Activated CD4-positive, alpha-beta T cell treated with anti-CD3 and anti-CD28 coated beads for 36 hours (primary cell): ENCODE measurements at places on chromosomes 5 and 9. TPM values are rescaled to one million over a fixed set of nuclear protein-coding genes. Genes with fewer than 3 reads are reported as not detected.

GRCh38 chr5:58731641-58732040, 148.8 kb downstream of the RAB3C start:
- no peaks in the 10 kb centered on the region for H3K36me3 ChIP-seq
- peaks cover 6% of the 10 kb centered on the region for H3K27me3 ChIP-seq
- H3K4me1 ChIP-seq: no peaks in the 10 kb centered on the region
- no peak for DNase-seq
- no peak overlapping the region for H3K27ac ChIP-seq

DNA sequence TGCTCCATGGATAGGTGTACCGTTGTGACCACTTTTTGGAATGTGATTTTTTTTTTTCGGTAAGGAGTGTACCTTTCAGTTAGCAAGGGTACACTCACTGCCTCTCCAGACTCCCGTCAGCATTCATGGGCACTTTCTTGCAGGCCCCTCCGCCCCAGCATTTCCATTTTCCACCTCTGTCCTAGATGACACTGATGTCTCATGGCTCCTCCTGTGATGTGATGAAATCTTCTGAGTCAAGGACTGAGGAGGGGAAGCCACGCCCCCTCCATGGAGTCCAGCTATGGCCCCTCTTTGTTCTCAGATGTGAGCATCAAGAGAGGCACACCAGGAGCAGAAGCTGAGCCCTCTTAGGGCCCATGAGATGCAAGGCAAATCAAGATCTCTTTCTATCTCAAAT, 61.8 kb downstream of the CTSL start:
- no peak overlapping the region for H3K4me3 ChIP-seq
- H3K27me3 ChIP-seq: peaks cover 2% of the 10 kb centered on the region
- DNase-seq: no peak
- H3K27ac ChIP-seq: no peak overlapping the region
- peaks cover 8% of the 10 kb centered on the region for H3K4me1 ChIP-seq

DNA sequence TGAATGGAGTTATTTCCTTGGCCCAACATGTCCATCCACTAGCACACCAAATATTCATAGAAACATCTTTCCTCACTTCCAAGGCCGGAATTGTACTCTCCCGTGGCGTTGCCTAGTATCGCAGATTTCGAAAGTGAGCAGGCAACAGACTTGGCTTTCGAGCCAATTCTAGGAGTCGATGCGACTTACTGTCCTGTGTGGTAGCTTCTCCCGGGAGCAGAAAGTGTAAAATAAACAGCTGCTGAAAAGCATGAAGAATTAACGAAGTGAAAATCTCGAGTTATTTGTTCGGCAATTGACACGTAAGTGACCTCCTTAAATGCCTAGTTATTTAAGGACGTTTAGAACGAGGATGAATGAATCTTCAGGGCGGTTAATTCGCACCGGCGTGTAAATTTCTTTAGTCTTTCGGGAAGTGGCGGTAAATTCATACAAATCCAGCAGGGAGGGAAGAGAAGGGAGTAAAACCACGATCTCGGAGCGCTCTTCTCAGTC, 449 bp upstream of the PCSK5 start:
- peak overlapping the region; percentile 93 for H3K4me3 ChIP-seq
- H3K36me3 ChIP-seq: no peaks in the 10 kb centered on the region
- peak overlapping the region; percentile 72 for H3K27ac ChIP-seq
- H3K4me1 ChIP-seq: peaks cover 29% of the 10 kb centered on the region

GRCh38 chr9:117278020-117278419, 136.8 kb downstream of the ASTN2 start:
- no peak overlapping the region for H3K4me3 ChIP-seq
- no peaks in the 10 kb centered on the region for H3K27me3 ChIP-seq
- H3K27ac ChIP-seq: no peak overlapping the region

- H3K36me3 ChIP-seq: no peaks in the 10 kb centered on the region
- no peak overlapping the region for H3K4me3 ChIP-seq
- no peak for DNase-seq
- no peak overlapping the region for H3K27ac ChIP-seq
Measured at GRCh38 chr9:114031037-114031630, 47.0 kb downstream of the AMBP start.

- H3K4me1 ChIP-seq: peaks cover 4% of the 10 kb centered on the region
- no peaks in the 10 kb centered on the region for H3K36me3 ChIP-seq
- peaks cover 19% of the 10 kb centered on the region for H3K27me3 ChIP-seq
Measured at GRCh38 chr5:135462304-135462703, 10.2 kb upstream of the TIFAB start.

- no peaks in the 10 kb centered on the region for H3K4me1 ChIP-seq
- no peaks in the 10 kb centered on the region for H3K27me3 ChIP-seq
- no peak overlapping the region for H3K4me3 ChIP-seq
- no peak overlapping the region for H3K27ac ChIP-seq
Measured at GRCh38 chr5:21071986-21072385, 1084.0 kb upstream of the CDH18 start.

DNA sequence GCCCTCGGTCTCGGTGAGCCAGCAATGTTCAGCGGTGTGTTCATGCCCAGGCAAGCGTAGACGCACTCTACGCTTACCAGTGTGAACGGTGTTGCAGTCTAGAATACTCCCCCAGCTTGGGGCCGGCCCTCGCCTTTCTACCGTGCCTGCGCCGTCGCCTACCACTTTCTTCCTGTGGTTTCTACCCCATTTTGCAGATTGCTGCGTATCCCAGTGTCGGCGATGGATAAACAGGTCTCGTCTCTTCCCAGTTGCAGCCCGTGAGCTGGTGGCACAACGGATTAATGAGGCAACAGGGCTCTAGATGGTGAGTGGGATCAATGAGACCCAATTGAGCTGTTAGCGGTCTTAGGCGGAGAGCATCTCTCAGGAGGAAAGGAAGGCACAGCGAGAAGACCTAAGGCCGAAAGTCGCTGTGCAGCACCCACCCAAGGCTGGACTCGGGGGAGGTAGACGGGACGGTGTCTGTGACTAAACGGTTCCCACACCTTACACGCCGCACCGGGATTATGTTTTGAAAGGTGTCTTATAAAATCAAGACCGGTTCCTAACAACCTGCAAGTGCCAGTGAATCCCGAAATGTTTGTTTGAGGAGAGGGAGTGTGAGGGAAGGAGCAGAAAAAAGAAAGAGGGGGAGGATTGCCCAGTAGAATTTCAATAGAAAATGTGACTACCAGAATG, 5.8 kb downstream of the OTP start:
- no peak overlapping the region for H3K27ac ChIP-seq
- H3K27me3 ChIP-seq: peaks cover 68% of the 10 kb centered on the region
- H3K4me1 ChIP-seq: peaks cover 33% of the 10 kb centered on the region
- peak; percentile 17 for DNase-seq

GRCh38 chr9:31071606-31072286, 1312.7 kb upstream of the ACO1 start:
- no peaks in the 10 kb centered on the region for H3K36me3 ChIP-seq
- no peaks in the 10 kb centered on the region for H3K4me1 ChIP-seq
- H3K27me3 ChIP-seq: peaks cover 2% of the 10 kb centered on the region
- no peak for DNase-seq
- no peak overlapping the region for H3K27ac ChIP-seq

DNA sequence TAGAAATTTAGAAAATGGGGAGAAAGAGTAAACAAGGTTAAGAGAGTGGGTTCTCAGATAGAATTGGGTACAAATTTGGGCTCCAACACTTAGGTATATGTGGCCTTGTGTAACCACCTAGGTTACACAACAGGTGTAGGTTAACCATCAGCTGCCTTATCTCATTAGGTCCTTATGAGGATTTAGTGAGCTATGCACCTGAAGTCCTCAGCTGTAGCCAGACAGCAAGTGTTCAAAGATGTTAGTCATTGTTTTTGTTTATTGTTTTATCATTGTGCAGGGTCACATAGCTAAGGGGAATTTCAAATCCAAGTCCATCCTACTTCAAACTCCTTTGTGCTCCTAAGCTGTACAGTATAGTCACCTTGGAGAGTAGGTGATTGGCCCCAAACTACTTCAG, 970 bp upstream of the TRIM32 start:
- peak overlapping the region; percentile 81 for H3K4me3 ChIP-seq
- H3K27me3 ChIP-seq: no peaks in the 10 kb centered on the region
- no peak for DNase-seq
- H3K36me3 ChIP-seq: peaks cover 6% of the 10 kb centered on the region
- H3K27ac ChIP-seq: peak overlapping the region; percentile 81

DNA sequence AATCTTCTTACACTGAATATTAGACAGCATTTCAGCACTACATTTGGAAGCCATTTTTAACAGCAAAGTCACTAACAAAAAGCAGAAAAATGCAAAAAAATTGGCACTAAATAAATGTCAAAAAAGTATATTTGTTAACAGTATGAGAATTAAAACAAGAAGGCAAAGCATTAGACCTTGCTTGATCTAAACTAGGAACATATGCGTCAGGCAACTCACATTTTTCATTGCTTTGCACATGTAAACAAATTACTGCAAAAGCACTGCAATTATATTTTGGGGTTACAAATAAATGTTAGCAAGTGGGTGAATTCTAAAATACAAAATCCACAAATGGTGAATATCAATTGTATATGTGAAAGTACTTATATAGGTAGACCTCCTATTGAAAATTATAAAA, 49.0 kb upstream of the RAPGEF6 start:
- no peak overlapping the region for H3K4me3 ChIP-seq
- H3K27ac ChIP-seq: no peak overlapping the region
- H3K27me3 ChIP-seq: no peaks in the 10 kb centered on the region
- peaks cover 10% of the 10 kb centered on the region for H3K36me3 ChIP-seq
- DNase-seq: no peak
- no peaks in the 10 kb centered on the region for H3K4me1 ChIP-seq

CBY3 gene
- total RNA-seq: 0.71 TPM

SHOC1 gene
- not detected for total RNA-seq

HSD17B3 gene
- total RNA-seq: not detected

ZNF366 gene
- not detected for total RNA-seq

DNAJB5 gene
- 10.3 TPM for total RNA-seq

SLC1A1 gene
- total RNA-seq: 0.18 TPM
